ENCODE measurements at places on chromosomes 1 and 21.
A peak's percentile ranks its signal among the peaks of the same experiment; 100 is the strongest.

- peak; percentile 69 for DNase-seq
These were observed 1.8 kb downstream of the RER1 start for GRCh38 chr1:2393471-2393877.

GRCh38 chr1:40451238-40451585 lies 936 bp downstream of the ZFP69B start:
- DNase-seq, result no peak

GRCh38 chr1:25772164-25772563 lies 27.8 kb upstream of the SELENON start:
- DNase-seq, result no peak

GRCh38 chr1:1431845-1432273 lies 3.6 kb upstream of the VWA1 start:
- DNase-seq, result no peak

DNA sequence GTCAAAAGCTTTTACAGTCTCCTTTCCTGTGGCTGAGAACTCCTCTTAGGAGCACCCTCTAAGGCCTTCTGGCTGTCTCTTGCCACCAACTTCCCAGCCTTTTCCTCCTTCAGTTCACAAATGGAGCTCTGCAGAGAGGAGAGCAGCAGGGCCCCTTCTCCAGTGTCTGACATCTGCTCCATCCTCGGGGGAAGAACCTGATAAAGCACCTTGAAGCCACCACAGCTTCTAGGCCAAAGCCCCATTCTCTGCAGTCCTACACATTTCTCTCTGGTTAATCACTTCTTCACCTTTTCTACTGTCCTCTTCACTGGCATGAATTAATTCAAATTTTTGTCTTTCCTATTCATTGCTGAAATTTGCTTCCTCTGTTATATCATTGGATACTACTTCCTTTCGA lies 378.1 kb upstream of the POU3F1 start:
- no peak for DNase-seq

- DNase-seq, result no peak
These were observed 5.1 kb upstream of the BRDT start for GRCh38 chr1:91944087-91944486.

DNA sequence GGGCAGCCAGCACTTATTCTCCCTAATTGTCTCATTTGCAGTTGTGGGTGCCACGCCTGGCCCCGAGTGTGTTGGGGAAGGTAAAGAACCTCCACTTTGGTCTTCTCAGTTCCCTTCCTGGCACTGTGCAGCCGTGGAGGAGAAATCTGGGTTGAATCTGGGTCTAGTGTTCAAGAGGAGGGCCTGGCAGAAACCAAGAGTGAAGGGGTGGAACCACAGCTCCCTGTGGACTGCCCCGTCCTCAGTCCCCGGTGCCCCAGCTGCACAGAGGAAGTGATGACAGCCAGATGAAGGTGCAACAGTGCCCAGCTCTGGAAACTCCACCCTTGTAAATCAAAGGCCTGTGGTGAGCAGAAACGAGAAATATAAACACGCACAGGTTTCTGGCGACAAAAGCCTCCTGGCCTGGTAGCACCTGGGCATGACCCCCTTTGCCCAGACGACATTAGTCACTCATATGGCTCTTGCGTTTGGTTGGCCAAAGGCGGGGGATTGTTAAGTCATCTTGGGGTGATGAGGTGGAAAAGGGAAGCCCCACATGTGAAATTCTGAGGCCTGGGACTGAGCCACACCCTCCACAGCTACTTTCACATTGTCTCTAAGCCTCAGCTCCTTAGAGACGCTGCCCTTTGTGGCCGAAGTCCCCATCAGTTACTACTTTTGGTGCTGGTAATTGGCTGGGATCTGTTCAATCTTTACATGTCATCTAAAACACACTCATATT lies 4.2 kb upstream of the ECE1 start:
- no peak for DNase-seq

GRCh38 chr1:71080230-71080738 lies 551 bp downstream of the ZRANB2 start:
- no peak for DNase-seq

GRCh38 chr1:112522621-112523020 lies 13.9 kb downstream of the WNT2B start:
- no peak for DNase-seq

- DNase-seq, result no peak
These were observed 143.5 kb downstream of the C1orf94 start for GRCh38 chr1:34320053-34320669.

DNA sequence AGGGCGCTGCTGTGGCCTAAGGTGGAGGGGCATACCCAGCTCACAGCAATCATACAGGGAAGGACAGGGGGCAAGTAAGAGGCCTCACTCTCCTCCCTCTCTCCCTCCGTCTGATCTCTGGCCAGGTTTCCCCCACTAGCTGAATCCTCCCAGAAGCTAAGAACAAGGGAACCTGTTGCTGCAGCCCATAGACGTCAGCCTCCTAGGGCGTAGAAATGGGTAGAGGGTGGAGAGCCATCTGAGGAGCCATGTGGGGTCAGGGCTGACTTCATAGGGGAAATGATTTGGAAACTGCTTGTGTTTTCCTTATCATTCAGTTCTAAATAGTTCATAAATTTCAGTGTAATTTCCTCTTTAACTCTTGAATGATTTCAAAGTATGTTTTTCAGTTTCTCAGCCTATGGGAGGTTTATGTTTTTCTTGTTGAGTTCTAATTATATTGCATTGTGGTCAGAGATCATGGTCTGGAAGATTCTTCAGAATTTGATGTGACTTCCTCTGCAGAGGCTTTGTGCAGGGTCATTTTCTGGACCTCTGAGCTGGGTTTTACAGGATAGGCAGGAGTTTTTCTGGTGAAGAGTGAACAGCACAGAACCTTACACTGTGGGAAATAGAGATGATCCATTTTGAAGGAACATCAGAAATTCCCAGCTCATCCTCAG lies 2.3 kb upstream of the MOB3C start:
- DNase-seq, result no peak

GRCh38 chr1:84569216-84569615 lies 5.0 kb downstream of the CTBS start:
- DNase-seq, result no peak

GRCh38 chr1:110541906-110542395 lies 23.0 kb upstream of the KCNA10 start:
- DNase-seq, result no peak

DNA sequence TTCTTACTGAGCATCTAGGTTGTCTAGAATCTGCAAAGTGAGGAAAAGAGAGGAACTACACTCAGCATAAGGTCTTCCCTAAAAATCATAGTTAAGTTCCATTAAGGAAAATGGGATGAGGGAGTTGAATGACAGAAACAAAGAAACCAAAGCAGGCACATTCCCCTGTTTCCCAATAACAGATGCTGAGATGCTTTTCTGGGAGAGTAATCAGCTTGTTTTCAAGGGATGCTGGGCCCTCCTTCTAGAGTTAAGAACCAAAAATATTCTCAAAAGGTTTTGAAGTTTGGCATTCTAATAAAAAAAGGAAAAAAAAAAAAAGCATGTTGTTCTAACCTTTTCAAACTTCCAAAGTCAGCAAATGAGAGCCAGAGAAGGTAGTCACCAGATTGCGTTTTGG lies 105.2 kb upstream of the ZNF648 start:
- DNase-seq, result no peak

GRCh38 chr1:5973771-5974170 lies 18.5 kb downstream of the NPHP4 start:
- no peak for DNase-seq

DNA sequence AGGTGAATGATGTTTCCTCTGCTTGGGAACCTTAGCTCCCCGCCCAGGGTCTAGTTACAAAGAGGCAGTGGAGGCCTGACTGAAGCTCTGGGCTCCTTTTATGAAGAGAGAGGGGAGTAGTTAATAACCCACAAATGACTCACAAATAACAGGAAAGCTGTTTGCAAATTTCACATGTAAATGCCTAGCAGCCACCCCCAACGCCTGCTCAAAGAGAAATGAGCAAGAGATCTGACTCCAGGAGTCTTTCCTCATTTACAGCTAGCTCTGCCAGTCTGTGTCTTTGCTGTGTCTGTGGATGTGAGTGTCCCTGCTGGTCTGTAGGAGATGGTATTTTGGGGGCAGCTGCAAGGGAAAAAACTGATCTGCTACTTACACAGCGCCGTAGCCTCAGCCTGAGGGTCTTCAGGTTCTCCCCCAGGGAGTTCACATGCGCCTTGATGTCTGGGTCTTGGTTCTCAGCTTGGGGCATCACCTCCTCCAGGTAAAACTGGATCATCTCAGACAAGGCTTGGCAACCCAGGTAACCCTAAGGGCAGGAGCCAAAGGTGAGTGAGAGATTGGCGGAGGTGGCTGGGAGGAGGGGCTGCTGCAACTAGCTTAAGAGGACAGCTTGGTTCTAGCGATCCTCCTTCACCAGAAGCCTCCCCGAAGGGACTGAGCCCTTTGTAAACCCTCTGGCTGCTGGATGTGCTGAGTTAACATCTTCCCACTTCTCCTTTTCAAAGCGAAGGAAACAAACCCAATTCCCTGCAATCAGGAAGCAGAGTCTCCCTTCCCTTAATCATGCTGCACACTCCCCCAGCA lies at the start of gene IL19:
IL19 (plus strand) TSS at position 243 of the 807 bp plus-strand sequence. CDS start 65,890 bp downstream, outside the sequence.
- no peak for DNase-seq

DNA sequence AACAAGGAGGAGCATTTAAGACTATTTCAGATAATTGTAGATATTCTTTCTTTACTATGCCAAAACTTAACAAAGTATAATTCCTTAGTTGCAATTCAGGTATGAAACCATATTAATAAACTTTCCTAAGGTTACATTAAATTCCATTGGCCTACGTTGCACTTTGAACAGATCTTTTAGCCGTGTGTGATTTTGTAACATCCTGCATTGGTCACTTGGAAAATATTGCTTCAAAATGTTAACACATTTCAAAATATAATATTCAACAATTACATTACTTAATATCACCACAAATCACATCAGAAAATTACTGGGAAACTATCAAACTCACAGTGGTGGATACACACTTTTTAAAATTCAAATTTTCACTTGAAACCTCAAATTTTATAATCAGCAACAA lies 20.2 kb downstream of the ETS2 start:
- DNase-seq, result no peak

DNA sequence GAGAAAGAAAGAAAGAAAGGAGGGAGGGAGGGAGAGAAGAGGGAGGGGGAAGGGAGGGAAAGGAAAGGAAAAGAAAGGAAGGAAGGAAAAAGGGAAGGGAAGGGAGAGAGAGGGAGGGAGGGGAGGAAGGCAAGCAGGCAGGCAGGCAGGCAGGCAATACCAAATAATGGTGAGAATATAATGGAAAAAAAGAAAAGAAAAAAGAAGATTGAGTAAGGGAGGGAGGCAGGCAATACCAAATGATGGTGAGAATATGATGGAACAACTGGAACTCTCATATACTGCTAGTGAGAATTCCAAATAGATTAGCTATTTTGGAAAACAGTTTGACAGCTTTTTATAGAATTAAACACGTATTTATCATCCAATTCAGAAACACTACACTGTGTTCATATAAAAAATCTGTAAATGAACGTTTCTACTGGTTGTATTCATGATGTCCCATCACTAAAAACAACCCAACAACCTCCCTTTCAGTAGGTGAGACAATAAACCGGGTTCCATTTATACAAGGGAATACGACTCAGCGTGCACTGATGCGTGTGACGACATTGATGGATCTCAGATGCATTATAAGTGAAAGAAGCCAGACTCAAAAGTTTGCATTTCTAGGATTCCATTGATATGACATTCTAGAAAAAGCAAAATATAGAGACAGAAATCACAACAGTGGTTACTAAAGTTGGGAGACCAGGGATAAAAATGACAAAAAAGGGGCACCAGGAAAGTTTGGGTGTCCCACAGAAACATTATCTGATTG lies 226.4 kb downstream of the DSCAM start:
- DNase-seq, result no peak

GRCh38 chr1:41498804-41499203 lies 14.3 kb upstream of the EDN2 start:
- DNase-seq, result peak; percentile 92

- DNase-seq, result no peak
These were observed 398.1 kb upstream of the LYPLAL1 start for GRCh38 chr1:218775501-218776021.

- no peak for DNase-seq
These were observed 55.2 kb downstream of the LRRN2 start for GRCh38 chr1:204630132-204630905.

- no peak for DNase-seq
These were observed 27.7 kb downstream of the PIGP start for GRCh38 chr21:37045149-37045548.

DNA sequence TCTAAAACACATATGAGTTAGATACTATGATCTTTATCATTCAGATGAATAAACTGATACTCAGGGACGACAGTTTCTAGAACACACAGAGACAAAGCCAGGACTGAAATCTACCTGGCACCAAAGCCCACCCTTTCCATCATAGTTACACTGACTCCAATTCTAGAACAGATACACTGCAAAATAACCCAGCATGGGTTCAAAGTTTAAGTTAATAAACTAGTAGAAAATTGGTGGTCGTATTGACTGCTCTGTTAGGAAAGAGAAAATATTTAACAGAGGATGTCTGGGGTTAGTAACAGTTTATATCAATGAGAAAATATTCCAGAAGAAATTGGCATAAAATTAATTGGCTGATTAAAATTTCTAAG lies 60.8 kb upstream of the BCL9 start:
- DNase-seq, result no peak

DNA sequence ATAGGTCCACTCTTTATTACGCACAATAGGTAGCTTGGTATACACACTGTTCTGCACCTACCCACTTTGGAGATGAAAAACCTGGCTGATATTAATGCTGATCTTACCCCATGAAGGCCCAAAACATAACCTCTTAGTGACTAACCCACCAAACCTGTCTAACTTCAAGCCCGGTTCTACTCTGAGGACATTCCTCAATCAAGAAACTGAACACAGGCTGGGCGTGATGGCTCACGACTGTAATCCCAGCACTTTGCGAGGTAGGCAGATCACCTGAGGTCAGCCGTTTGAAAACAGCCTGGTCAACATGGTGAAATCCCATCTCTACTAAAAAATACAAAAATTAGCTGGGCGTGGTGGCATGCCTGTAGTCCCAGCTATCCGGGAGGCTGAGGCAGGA lies 50.5 kb downstream of the EYA3 start:
- no peak for DNase-seq

DNA sequence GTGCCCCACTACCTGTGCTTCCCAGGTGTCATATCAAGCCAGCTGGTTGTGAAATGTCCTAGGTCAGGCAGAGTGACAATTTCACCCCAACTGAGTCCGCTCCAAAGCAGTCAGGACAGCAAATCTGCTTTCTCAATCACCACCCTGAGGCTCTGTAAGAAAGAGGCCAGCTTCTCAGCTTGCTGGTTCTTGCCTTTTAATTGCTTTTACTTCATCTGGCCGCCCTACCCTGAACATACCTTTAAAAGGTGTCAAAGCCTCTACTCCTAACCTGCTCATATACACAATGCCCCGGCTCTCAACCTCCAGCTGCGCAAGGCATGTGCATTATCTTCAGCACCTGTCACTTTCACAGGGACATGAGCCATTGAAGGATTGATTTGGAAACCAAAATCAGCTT lies 581.6 kb downstream of the NPHP4 start:
- no peak for DNase-seq

GRCh38 chr1:24566236-24566867 lies 10.5 kb downstream of the NCMAP start:
- DNase-seq, result peak; percentile 44

DNA sequence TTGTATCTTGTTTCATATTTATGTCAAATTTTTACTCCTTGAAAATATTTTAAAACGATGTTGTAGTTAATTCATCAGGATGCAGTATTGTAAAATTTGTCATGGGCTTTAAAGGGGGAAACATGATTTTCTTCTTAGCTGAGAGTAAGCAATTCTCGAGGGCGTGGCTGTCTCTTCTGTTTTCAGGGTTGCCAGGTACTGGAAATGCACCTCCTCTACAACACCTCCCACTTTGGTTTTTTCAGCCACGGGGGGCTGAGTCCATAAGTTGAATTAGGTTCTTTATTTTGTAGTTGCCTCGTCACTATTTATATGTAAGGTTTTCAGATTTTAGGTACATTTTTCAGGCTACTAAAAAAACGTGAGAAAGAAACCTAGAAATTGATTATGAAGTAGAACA lies 64.0 kb downstream of the PRDM2 start:
- no peak for DNase-seq

Measured in small intestine (tissue), 16 donors.